ENCODE measurements at places on chromosomes 5 and 9.

DNA sequence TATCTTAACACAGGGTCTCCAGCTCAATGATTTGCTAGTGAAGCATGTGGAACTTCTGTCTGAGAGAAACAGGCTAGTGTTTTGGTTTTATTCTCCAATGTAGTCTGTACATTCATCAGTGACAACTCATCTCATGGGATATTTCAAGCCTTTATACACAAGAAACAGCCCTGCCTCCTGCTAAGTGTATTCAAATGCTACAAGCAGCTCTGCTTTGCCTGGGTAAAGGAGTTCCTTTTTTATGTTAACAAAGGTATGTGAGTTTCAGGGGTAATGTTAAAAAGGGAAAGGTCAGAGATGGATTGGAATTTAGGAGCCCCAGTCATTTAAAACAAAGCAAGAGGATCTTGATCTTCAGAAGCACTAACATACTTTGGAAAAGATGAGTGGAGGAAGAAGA, 498.7 kb downstream of the ISL1 start:
- DNase-seq, result no peak

DNA sequence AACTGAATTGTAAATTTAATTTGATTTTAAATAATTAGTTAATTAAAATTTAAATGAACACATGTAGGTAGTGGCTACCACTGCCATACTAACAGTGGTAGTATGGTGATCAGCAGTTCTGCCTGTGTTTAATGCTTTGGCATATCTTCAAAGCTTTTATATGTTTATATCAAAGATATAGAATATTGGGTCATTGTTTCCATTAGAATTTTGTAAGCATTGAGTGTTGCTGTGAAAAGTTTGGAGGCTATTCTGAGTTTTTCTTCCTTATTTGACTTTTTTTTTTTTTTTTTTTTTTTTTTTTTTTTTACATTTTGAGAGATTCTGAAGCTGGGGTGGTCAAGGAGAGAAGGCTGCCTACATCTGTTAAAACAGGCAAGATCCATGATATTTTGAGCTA, 134.2 kb downstream of the SPATA31D1 start:
- DNase-seq, result no peak

DNA sequence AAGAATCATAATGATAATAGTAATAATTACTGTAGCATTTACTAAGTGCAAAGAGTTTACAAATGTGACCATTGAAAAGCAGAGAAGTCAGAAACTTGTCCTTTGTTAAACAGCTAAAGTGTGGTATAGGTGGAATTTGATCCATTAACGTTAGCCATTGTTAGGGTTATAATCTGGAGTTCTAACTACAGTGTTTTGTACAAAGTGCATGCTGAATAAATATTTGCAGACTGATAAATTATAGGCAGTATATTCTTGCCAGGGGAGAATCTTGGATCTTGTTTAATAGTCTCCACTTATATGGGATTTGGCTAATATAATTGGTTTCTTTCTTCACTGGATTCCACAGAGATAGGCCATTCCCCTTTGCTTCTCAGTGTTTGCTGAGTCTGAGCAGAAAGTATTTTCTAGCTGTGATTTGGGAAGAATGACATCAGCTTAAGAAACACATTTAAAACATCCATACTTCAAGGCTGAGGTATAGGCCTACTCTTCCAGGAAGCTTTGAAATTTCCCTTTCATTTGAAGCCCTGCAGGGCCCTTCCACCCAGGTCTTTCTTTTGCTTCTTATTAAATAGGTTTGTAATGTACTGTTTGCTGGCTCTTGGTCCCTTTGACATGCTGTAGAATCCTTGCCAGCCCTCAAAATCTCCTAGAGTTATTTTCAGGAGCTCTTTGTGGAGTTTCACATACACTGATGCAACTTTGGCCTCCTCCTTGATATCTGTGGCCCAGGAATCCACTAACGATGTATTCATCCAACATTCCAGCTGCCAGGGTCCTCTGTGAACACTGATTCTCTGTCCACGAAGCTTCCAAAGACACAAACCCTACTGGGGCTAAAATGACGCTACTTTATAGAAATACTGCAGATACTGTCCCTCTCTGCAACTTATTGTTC, 51.4 kb downstream of the ATP10B start:
- DNase-seq, result no peak

GRCh38 chr5:135921388-135921787, 25.7 kb upstream of the IL9 start:
- no peak for DNase-seq

GRCh38 chr5:39080597-39081204, 6.5 kb upstream of the RICTOR start:
- no peak for DNase-seq

GRCh38 chr5:147037515-147038205, 159.1 kb upstream of the PPP2R2B start:
- no peak for DNase-seq

DNA sequence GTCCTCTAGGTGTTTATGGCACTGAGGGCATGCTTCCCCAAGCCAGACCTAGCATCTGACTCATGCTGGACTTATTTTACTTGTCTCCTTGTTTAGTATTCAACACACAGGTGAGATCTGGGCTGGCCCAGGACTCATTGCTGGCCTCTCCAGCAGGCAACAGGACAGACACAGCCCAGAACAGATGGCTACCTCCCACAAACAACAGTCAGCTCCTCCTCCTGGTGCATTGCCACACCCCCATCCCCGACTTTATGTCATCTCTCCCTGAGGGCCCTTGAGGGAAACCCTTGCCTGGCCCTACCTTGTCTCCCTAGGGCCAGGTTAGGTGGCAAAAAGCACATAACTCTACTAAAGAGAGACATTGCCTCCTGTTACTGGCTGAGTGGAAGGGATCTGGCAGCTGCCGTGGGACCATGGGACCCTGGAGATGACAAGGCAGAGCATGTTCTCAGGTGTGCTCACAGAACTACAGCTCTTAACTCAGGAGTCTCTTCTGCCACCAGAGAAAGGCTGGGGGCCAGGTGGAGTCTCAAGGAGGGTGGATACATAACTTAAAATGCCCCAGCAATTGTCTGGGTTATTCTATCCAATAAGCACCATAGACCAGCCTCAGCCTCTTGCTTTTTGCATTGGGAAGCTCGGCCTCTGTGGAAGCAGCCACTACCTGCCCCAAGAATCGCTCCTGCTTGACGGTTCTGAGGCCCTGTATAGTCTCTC, 2.3 kb downstream of the ACSL6 start:
- no peak for DNase-seq

GRCh38 chr5:149228618-149229297, 42.9 kb upstream of the AFAP1L1 start:
- no peak for DNase-seq

DNA sequence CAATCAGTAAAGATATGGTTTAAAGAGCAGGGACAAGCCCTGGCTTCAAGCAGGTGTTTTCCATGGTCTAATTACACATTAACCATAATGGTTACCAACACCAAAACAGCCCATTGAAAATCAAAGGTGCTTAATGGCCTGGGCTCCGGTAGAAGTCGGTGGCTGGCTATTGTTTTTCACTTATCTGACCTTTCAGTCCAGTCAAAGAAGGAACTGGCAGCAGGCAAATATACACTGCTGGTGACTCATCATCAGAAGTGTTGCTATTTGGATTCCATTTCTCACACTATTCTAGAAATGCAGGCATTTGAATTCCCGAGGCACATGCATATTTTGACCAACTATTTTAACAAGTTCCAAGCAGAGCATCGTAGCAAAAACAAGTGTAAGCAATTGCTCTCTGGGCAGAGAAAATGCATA, 26.3 kb upstream of the GABRP start:
- no peak for DNase-seq

GRCh38 chr5:61301341-61302199, 30.5 kb upstream of the ZSWIM6 start:
- DNase-seq, result no peak

DNA sequence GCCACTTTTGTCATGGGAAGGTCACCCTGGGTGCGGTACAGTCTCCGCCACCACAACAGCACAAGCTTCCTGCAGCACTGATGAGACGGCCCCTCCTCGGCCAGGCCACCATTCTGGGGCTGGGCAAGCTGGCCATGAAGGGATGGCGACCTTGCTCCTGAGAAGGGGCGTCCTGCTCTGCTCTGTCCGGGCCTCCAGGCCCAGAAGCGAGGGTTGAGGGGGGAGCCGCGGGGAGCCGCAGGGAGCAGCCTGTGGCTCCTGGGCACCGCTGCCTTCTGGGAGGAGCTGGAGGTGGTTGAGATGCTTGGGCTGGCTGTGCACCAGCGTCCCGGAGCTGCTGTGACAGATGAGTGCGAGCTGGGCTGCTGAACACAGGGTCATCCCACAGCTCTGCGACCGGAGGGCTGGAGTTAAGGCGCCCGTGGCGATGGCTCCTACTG, 84.3 kb upstream of the RAPGEF1 start:
- no peak for DNase-seq

DNA sequence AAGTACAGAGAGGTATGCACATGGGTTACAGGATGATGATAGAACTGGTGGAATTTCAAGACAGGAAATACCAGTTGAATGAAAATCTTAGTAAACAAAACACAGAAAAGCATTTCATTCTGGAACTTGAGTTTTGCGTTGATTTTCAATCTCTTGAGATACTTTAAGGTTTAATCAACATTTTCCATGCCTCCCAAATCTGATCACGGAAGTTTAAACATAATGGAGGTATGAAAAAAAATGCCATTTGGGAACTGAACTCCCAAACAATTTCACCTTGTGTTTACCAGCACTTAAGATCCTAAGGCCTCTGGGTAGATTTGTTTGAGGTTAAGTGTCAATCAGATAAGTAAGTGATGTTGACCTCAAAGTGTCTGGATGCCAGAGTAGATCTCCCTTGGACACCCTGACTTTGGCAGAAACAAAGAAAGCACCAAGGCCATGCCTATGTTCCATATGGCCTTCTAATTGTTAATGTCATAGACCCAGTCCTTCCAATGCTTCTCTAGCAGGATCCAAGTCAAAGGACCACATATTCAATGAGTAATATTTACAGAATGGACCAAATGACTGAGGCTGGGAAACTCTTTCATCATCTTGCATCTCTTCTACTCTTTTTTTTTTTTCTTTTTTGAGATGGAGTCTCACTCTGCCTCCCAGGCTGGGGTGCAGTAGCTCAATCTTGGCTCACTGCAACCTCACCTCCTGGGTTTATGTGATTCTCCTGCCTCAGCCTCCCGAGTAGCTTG, 216.9 kb downstream of the ARRDC3 start:
- no peak for DNase-seq

- DNase-seq, result no peak
Observed at GRCh38 chr5:112228667-112229066, 190.4 kb downstream of the EPB41L4A start.

- no peak for DNase-seq
Observed at GRCh38 chr5:154782812-154783592, 27.8 kb downstream of the LARP1 start.

GRCh38 chr5:1864896-1865440, 17.8 kb downstream of the IRX4 start:
- DNase-seq, result no peak

DNA sequence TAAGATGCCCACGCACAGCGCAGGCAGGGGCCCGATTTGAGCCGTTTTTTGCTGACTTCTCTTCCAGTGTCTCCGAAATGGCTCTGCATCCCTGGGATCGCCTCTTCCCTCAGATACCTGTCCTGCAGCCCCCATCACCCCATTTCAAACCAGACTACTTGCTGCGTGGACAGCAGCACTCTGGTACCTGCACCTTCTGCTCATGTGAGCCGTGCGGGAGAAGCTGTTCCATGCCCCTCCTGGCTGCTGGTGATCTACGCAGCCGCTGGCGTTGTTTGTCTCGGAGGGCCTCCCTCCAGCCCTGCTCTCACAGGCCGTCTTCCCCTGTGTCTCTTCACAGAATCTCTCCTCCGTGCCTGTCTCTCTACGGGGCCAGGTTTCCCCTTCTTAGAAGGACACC, 13.4 kb downstream of the CEP72 start:
- no peak for DNase-seq

GRCh38 chr9:130689937-130690700, 3.5 kb upstream of the EXOSC2 start:
- DNase-seq, result peak; percentile 80

DNA sequence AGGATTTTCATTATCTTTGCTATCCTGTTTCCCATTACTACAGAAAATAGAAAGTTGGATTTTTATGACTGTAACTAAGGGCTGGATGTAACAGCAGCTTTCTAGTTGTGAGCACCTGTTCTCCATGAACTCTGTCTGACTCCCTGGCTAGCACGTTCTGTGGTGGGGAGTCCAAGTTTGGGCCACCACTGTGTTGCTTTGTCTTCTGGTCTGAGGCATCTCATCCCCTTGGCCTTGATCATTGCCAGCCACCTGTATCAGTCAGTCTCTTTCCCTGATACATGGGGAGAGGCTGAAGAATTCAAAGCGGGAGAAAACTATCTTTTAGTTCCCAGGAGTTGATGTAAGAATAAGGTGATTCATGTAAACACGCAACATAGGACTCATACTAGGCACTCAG, 33.4 kb downstream of the WDR70 start:
- DNase-seq, result no peak

DNA sequence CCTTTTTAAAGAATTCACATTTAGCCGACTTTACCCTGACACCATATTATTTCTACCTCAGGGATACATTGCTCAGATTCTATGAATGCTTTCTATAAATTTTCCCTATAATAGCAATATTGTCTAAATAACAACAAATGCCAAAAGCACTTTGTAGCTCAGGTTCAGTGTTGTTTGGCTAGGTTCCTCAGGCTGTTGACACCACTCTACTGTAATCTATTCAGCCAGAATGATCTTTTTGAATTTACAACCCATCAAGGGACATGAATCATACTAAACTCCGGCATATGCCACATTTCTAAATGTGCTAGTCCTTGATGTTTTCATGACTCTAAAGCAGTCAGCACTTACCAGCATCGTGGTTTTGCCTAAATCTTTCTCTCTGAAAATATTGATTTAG, 641.5 kb upstream of the CDH10 start:
- no peak for DNase-seq

GRCh38 chr9:123162791-123163345, 105.5 kb downstream of the STRBP start:
- no peak for DNase-seq

DNA sequence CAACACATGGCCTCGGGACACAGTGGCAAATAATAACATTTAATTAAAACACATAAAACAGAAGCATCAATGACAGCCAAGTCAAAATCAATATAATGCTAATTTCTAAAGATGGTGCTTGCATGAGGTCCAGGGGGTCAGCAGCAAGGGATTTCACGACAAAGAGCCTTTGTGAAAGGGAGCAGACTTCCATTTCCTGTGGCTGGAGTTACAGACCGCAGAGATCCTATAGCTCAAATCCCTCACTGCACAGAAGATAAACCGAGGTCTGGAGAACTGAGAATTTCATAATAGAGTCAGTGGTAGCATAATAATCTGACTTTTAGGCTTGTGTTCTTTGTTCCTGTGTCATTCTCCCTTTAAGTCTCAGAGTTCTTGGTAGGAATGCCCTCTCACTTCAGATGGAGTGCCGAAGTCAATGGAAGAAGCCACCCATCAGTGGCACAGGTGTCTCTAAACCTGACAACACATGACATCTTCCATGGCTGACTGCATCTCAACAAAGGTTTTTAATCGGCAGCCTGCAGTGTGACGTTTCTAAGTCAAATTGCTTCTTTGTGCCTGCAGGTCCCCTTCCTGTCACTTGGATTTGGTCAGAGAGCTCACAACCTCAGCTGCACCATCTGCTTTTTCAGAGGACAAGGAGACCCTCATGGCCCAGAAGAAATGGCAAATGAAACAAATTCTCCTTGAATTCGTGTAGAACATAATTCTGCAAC, 67.4 kb downstream of the CARTPT start:
- DNase-seq, result peak; percentile 16

GRCh38 chr9:127212453-127212852, 52.1 kb upstream of the GARNL3 start:
- no peak for DNase-seq

Measured in NCI-H1436 treated with DMSO at 0.1 percent for 48 hours (cell line).